NCI-H2227 treated with DMSO at 0.1 percent for 48 hours (cell line): ENCODE measurements at places on chromosomes 2 and 18.
A peak's percentile ranks its signal among the peaks of the same experiment; 100 is the strongest.

DNA sequence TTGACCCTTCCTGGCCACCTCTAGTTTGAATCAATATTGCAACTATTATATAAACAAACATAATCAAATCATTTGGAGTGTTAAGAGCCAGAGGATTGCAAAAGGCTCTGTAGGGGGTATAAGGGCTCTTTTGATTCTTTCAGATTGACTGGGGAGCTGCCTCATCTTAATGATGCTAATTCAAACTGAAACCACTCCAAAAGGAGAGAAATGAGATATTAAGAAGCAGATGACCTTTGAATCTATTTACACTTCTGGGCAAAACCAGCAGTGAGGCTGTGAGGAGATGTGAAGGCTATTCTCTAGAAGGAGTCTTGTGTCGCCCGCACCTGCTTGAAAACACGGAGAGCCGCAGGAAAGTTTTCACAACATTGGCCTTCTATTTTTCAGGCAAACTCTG lies 311.2 kb upstream of the CRIM1 start:
- DNase-seq, result peak; percentile 76

DNA sequence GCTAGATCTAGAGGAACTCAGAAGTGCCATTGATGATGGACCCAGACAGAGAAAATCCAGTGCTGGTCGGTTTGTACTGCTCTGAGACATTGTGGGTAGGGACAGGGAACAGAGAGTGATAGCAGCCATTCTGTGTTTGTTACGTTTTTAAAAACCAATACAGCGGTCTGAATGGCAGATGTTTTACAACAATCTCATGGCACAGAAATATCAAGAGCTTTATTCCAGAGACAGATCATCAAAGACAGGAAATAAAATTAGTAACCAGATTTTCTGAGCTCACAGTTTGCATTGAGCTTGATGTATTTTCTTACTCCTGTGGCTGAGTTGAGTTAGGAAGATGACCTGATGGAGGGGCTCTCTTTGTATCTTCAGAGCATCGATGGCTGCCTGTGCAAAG lies 114.9 kb upstream of the BCL2L11 start:
- no peak for DNase-seq

DNA sequence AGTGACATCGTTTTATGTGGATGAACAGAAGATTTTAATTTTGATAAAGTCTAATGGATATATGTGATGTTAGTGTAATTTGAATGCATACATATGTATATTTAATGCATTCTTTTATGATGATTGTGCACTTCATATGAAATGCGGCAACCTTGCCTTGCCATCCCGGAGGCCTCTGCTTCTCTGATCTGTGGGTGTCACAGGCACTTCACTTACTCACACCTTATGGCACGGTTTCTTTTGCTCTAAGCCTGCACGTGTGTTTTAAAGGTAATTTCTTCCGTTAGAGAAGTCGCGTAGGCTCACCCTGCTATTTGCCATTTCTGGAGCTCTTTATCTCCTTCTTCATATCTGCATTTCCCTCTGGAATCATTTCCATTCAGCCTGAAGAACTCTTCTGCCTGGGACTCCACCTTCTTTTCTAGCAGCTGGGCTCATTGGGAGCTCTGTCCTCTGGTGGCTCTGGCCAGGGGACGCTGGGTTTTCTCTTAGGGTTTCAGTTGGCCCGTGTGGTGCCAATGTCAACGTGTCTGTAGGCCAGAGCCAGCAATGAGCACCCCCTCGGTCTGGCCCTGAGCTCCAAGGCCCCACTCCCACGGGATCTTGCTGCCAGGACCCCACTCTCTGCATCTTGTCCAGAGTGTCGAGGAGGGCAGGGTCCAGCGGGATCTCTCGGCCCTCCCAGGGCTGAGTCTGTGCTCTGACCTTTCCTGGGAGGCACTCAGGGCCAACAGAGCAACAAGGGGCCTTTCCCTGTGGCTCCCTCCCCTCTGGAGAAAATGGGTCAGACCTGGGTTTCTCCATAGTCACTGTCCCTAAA lies 97.3 kb downstream of the RTP5 start:
- no peak for DNase-seq

DNA sequence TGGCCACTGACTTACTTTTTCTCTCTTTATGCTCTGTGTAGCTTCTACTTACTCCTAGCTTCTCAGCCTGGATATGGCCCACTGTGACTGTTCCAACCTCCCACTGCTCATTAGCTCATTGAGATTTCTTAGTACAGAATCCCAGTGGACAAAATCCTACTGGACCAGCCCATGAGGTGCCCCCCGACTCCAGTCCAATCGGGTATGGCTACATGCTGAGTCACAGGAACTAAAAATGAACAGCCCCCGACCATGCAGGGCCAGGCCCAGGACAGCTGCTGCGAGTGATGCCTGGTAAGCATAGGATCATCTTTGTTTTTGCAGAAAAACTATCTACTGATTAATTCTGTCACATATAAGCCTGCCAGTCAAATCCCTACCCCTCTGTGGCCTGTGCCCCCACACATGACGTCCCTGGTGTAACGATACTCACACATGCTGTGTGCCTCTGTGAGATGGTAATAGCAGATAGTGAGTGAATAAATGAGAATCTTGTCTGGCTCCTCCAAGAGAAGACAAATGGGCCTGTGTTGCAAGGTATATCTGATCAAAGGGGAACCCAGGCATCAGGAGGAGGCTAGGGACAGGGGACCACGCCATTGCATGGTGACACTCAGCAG lies 85.9 kb upstream of the KLF7 start:
- no peak for DNase-seq

- DNase-seq, result no peak
Observed at GRCh38 chr2:120525056-120526046, 179.4 kb downstream of the INHBB start.

DNA sequence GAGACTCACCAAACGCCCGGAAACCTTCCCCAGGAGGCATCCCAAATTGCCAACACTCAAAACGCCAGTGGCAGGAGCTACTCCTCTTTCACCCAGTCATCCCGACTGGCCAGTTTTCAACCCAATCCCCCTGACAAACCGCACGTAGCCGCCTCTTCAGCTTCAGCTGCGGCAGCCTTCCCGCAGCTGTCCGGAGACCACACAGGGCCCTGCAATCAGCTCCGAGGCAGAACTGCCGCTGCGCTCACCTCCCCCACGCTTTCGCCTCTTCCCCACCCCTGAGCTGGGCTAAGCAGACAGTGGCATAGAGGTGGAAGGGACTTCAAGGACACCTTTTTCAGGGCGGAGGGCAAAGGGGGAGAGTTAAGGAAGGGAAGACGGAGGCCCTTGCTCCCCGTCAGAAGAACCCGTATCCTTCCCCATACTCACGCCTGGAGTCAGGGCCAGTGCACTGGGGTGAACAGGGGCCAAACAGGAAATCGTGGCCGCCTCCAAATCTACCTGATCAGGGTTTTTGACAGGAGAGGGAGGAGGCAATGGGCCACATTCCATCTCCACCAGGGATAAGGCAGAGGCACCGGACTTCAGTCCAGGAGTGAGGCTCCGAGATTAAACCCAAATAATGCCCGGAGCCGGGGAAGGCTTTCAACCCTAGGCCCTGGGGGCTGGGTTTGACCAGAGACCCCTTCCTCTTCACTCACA lies 16.9 kb downstream of the CYP26B1 start:
- no peak for DNase-seq

- DNase-seq, result no peak
Observed at GRCh38 chr2:105324732-105325131, 4.8 kb downstream of the TGFBRAP1 start.

- DNase-seq, result no peak
Observed at GRCh38 chr2:160368988-160369930, 124.3 kb downstream of the RBMS1 start.

DNA sequence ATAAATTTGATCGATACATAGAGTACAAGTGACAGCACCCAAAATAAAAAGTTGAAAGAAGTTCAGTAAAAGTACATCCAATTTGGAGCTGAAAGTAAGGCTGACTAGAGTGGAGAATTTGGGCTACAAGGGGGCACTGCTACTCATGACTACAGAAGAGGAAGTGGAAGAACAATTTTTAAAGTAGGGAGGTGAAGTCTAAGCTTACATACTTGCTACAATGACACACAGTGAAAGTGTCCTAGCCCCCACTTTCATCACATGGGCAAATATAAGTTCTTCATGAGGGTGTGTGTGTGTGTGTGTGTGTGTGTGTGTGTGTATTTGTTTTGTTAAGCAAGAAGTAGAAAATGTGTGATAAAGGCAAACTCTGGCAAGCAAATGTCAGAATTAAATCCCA lies 45.7 kb downstream of the MAP3K2 start:
- DNase-seq, result no peak

DNA sequence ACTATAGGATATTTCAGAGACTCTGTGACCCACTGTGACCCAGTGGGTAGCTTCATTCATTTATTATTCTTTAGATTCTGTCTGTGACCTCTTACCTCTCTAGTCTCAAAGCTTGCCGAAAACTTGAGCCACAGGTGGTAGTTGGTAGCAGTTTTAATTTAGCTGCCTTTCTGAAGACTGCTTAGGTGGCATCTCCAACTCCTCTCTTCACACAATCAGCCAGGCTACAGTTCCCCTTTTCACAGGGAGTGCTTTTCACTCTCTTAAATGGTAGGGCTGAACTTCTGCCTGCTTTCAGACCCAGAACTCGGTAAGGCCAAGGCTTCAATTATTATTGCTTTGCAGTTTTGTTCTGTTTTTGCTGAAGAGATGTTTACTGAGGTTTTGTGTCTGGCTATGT lies 349.6 kb downstream of the ARL6IP6 start:
- no peak for DNase-seq

DNA sequence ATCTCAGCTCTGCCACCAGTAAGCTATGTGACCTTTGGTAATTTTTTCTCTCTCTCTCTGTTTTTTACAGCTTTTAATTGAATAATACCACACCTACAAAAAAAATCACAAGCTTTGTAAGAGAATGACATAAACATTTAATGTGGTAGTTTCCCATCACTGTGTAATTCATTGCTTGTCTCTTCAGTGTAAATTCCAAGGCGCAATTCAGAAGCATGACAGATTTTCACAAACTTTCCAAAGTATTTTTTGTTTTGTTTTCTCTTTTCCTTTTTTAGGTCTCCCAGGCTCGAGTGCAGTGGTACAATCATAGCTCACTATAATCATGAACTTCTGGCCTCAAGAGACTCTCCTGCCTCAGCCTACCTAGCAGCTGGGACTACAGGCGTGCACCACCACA lies 25.0 kb upstream of the PPM1B start:
- DNase-seq, result no peak

DNA sequence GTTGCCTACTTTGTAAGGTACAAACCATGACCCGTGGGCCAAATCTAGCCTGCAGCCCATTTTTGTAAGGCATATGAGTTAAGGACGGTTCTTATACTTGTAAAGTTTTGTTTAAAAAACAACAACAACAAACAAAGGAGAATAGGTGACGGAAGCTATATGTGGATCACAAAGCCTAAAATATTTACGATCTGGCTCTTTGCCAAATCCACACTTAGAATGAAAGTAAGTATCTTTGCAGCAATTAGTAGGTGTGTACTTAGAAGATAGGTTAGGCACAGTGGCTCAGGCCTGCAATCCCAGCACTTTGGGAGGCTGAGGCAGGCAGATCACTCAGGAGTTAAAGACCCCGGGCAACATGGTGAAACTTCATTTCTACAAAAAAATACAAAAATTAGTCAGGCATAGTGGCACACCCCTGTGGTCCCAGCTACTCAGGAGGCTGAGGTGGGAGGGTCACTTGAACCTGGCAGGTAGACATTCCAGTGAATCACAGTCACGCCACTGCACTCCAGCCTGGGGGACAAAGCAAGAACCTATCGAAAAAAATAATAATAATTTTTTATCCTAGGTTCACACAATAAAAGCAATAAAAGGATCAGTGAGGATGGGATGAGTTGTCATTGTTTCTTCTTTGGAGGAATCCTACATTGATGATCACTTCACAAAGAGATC lies 57.8 kb upstream of the CTAGE1 start:
- no peak for DNase-seq

DNA sequence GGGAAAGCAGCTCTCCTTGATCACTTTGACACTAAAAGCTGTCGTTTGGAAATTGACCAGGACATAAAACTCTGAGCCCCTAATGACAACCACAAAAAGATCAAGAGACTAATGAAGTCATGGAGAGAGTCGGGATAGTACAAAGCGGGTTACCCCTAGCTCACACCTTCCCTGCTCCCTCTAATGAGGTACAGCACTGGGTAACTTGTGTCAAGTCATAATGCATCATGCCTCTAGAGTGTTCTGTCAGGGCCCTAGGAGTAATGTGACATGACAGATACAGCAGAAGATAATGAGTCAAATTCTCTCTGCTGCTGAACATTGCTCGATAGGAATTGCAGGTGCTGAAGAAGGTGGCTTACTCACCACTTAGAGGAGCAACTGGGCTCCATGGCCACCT lies 130.7 kb downstream of the AQP4 start:
- DNase-seq, result no peak
